ENCODE measurements at places on chromosomes 5 and 9. TPM values are rescaled to one million over a fixed set of nuclear protein-coding genes. Genes with fewer than 3 reads are reported as not detected.

- ATAC-seq: no peak
Observed at GRCh38 chr9:19754921-19755320, 33.9 kb downstream of the SLC24A2 start.

DNA sequence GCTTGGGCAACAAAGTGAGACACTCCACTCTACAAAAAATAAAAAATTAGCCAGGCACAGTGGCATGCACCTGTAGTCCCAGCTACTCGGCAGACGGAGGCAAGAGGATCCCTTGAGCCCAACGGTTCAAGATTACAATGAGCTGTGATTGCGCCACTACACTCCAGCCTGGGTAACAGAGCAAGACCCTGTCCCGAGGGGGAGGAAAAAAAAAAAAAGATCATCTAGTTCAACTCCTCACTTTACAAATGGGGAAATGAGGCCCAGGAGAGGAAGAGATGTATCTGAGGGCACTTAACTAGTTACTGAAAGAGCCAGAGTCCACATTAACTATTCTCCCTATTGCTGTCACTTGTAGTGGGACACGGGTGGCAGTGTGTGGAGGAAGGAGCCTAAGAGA, 13.8 kb downstream of the PDCL start:
- no peak for ATAC-seq

GRCh38 chr9:1087120-1087881, 37.1 kb downstream of the DMRT2 start:
- ATAC-seq: no peak

GRCh38 chr9:136316896-136317676, 10.3 kb upstream of the GPSM1 start:
- ATAC-seq: no peak

DNA sequence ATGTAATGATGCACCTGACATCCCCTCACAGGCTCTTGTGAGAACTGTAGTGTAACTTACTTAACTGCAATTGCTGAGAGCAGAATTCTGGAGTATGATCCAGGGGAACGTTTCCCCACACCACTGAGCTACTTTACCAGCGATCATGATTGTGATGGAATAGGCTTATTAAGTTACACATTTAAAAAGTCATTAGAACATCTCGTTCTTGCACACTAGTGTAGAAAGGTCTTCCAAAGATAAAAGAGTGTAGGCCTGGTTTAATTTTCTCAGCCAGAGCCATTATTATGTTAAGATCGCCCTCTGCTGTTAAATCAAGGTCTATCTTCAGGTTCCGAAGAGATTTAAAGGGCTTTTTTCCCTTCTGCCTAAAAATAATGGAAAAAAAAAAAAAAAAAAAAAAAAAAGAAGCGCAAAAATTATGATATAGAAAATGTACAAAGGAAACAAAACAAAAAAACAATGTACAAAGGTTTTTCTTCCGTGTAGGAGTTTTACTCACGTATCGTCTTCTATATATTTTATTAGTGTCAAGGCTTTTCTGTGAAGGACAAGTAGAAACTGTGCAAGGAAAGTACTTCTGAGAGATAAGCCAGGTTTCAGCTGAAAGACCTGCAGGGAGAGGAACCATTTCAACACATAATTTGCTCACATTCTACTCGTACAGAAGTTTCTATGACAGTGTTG, 18.6 kb upstream of the MOB3B start:
- ATAC-seq: peak; percentile 91

- ATAC-seq: no peak
Observed at GRCh38 chr9:126591083-126591482, 22.6 kb upstream of the LMX1B start.

DNA sequence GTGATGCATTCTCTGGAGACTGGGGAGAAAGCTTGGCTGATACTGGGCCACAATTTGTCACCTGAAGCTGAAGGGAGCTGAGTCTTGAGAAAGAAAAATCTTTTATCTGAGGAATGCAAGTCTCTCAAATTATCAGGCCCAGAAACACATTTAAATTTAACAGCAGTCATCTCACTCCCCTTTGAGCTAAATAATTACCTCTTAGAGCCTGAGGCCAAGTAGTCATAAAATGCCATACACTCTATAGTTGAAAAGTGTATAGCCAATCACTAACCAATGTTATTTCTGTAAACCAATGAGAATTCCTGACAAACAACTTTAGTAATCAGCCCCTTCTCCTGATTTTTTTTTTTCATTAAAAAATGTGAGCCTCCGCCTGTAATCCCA, 32.7 kb upstream of the DAPK1 start:
- ATAC-seq: no peak

GRCh38 chr9:37760416-37761161, 7.0 kb downstream of the TRMT10B start:
- ATAC-seq: no peak

GRCh38 chr9:80030801-80031200, 459.0 kb downstream of the TLE4 start:
- ATAC-seq: no peak

GRCh38 chr9:109411069-109411761, 86.9 kb downstream of the PTPN3 start:
- no peak for ATAC-seq

GRCh38 chr9:132531195-132531594, 51.2 kb upstream of the BARHL1 start:
- ATAC-seq: no peak

GRCh38 chr9:68710111-68710471, 5.1 kb downstream of the PIP5K1B start:
- no peak for ATAC-seq

GRCh38 chr5:173391031-173391430, 62.8 kb upstream of the STC2 start:
- no peak for ATAC-seq

GRCh38 chr5:136006761-136007251, 22.0 kb upstream of the TGFBI start:
- peak; percentile 74 for ATAC-seq

- ATAC-seq: no peak
Observed at GRCh38 chr5:157479166-157479565, 19.2 kb downstream of the NIPAL4 start.

Gene FAT2
- total RNA-seq: 0.13 TPM

Gene ZER1
- total RNA-seq: 65.2 TPM

Gene RASA1
- 23.8 TPM for total RNA-seq

Gene DMRTA1
- 1.3 TPM for total RNA-seq

Gene C5orf22
- 18.4 TPM for total RNA-seq

Gene GIN1
- total RNA-seq: 10.3 TPM

Gene RAPGEF1
- 162 TPM for total RNA-seq

Gene KDM4C
- 17.7 TPM for total RNA-seq

Gene SLC36A3
- total RNA-seq: not detected
